ENCODE measurements at places on chromosomes 12 and 14.

GRCh38 chr14:104931771-104932675 is 7.3 kb downstream of the PLD4 start:
- DNase-seq: no peak

GRCh38 chr14:51780741-51781140 is 79.7 kb upstream of the GNG2 start:
- DNase-seq: no peak

GRCh38 chr14:105499256-105500035 is 8.4 kb downstream of the TEDC1 start:
- DNase-seq: no peak

DNA sequence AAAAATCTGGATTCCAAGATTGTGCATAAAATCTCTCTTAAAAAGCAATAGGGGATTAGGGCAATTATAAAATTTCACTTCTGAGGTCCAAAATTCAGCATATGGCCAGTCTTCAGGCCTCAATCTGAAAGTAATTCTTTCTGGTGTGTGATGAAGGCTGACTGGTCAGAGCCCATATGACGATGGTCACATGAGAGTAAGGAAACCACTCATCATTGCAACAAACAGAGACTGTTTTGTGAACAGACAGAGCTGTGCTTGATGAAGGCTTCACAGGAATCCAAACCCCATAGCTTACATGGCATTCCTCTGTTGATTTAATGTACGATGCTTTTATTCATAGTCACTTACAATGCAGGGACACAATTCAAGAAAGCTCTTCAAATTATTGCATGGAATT is 238.1 kb downstream of the APAF1 start:
- no peak for DNase-seq

GRCh38 chr12:2959505-2960389 is 550 bp downstream of the TEAD4 start:
- no peak for DNase-seq

DNA sequence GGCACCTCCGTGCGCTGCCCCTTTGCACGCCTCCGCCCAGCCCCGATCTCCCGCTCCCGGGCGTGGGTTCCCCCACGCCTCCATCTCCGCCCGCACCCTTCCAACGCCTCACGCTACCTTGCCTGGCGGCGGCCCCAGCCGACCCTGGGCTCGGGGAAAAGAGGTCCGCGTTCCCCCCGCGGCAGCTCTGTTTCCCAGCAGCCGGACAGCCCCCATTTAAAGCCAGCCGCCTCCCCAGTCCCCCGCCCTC is at the start of gene PRIMA1:
Gene PRIMA1, minus strand, starts transcription at position 193 of the 250 bp plus-strand sequence. CDS start 767 bp downstream, outside the sequence.
- no peak for DNase-seq

DNA sequence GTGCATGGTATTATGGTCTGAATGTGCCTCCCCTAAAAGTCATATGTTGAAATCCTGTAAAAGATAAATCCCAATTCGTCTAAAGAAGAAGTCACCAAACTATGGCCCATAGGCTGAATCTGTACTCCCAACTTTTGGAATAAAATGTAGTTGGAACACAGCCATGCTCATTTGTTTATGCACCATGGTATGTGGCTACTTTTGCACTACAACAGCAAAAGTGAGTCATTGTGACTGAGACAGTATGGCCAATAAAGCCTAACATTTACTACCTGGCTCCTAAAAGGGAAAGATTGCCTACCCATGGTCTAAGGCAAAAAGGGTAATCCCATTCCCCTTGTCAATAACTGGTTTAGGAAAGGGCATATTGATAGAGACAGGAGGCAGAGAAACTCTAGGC is 101.8 kb downstream of the LRIG3 start:
- no peak for DNase-seq

DNA sequence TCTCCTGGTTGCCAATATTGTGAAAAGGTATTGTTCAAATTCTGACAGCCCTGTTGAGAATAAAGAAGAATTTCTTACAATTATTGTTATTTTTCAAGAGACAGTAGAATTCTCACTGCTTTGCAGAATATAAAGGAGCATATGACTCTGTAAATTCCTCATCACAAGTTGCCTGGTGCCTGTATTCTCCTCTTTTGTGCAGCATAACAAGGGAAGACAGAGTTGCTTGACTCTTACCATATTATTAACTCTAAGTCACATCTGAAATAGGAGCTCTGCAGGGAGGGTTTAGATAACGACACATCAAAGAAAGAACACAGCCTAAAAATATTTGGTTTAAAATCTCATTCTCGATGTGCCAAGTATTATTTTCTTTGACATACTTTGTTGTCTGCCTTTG is 31.1 kb downstream of the MYF5 start:
- DNase-seq: no peak

GRCh38 chr12:106682594-106683234 is 91.8 kb upstream of the RIC8B start:
- DNase-seq: no peak

GRCh38 chr14:23933742-23934128 is 19.8 kb upstream of the DHRS4 start:
- no peak for DNase-seq

DNA sequence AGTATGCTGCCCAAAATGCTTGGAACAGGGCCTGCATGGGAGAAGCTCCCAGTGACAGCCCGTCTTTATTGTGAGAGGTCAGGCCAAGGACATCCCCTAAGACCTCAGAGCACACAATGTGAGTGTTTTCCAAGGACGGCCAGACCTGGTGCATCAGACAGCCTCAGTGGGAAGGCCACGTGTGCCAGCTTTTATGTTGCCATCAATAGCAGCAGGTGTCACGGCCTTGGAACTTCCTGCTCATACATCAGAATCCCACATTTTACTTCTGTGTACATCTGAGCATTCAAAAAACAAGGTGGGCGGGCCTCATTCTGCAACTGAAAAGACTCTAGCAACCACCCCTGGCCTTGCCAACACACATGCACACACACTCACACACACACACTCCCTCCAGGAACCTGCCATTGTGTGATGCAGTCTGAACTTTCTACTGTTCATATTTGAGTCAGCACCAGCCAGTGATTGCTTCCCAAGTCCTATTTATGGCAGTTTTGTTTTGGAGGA is 753.1 kb upstream of the TBX3 start:
- DNase-seq: no peak

DNA sequence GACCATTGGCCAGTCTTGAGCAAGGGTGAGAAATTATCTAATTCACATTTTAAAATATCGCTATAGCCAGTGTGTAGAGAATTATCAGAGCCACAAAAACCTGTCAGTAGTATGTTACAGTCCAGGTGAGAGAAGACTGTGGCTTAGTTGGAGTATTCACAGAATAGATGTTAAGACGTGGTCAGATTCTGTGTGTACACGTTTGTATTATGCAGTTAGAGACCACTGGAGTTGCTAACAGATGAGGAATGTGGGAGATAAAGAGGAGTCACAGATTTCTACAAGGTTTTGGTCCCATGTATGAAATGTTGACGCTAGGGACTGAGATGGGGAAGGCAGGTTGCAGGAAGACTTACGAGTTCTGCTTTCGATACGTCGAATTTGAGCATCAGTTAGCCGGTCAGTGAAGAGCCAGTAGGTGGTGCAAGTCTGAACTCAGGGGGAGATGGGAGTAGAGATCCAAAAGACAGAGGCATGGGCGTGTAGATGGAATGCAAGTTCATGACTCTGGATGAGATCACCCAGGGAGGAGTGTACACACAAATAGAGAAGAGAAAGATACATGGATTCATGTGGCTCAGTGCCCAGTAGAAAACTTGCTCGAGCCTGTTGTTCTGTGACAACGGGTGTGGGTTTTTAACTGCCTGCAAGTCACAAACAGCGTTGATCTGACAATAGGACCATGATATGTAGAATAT is 114.8 kb upstream of the FLRT2 start:
- no peak for DNase-seq

Measured in stimulated activated CD8-positive, alpha-beta memory T cell treated with anti-CD3 and anti-CD28 coated beads, Interleukin-4, amount 100 ng/mL, for 1 hour (primary cell).